MV-4-11 (cell line): ENCODE measurements at places on chromosomes 6 and 20.

- no peak for DNase-seq
These were observed 331.0 kb upstream of the SOX4 start for GRCh38 chr6:21262504-21262903.

DNA sequence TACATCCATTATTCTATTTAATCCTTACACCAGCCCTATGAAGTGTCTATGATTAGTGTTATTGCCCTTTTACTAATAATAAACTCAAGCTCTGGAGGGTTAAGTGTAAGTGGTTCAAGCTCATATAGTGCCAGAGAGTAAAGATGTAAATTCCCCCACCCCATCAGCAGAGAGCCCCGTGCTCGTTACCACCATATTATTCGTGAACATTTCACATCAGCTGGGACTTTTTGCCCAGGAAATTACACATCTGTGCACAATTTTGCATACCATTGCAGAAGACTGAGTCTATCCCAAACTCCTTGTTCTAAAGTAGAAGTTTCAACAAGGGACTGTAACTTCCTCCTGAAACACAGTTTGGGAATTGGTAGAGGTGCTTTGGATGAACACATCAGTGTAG is 220.1 kb downstream of the BCAS1 start:
- no peak for DNase-seq

DNA sequence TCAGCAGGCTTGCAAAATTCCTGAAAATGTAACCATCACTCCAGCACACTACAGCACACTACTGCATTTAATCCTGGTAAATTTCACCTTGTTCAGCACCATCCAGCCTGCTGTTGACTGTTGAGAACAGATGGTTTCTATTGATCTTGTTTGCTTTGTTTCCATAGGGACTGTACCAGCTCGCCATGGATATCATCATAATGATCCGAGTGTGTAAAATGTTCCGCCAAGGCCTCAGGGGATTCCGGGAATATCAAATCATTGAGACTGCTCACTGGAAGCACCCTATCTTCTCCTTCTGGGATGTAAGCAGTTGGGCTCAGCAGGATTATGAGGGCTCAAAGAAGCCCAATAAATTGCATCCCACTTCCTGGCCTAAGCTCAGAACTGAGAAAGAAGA is 4.1 kb downstream of the CNBD2 start:
- no peak for DNase-seq

GRCh38 chr6:163355426-163355991 is 59.0 kb upstream of the QKI start:
- peak; percentile 93 for DNase-seq

- DNase-seq = peak; percentile 51
These were observed 222.4 kb upstream of the JARID2 start for GRCh38 chr6:15023448-15023847.

DNA sequence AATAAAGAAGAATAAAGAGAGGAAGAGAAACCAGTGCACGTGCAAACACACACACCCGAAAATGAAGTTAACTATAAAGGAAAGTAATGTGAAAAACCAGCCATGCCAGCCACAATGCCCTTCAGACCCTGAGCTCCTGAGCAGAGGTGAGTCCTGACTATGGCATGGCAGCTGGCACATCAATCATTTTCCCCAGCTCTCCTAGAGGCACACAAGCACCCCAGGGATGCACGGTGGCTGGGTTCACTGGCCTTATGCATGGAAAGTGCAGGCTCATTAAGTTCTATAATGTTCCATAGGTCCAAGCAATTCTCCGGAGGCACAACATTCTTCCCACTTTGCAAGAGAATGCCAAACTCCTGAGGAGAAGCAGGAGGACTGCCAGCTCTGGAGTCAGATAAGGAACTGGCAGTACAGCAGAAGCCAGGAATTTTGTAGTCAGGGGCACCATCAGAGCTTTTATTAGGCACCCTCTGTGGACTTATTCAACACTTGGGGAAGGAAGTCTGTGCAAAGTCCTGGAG is 175.0 kb upstream of the PRDM1 start:
- DNase-seq = peak; percentile 35

- peak; percentile 81 for DNase-seq
These were observed 159.3 kb downstream of the CD83 start for GRCh38 chr6:14276667-14277404.

DNA sequence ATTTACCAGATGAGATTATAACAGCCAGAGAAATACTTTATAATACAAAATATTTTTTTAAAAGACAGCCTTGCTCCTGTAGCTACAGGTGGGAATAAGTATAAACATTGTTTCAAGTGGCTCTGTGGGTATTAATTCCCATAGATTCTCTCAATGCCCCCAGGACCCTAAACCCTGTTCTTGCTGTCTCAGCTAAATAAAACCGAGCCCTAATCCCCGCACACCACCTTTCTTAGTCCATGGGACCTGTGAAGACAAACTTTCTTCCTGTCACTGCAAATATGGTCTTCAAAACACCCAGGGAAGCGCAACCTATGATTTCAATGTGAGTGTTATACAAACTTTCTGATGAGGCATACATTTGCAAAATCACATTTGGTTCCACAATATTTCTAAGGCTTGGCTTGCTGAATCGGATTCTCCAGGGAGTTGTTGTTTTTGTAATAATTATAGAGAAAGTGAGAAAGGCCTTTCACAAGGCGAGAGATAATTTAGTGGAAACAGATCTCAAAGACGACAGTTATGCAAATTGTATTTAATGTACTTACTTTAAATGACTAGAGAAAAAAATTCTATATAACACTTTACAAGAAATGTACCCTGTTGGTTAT is 11.1 kb downstream of the SMLR1 start:
- DNase-seq = no peak
